ENCODE measurements at places on chromosomes 3 and 15. TPM values are rescaled to one million over a fixed set of nuclear protein-coding genes. Genes with fewer than 3 reads are reported as not detected.
A peak's percentile ranks its signal among the peaks of the same experiment; 100 is the strongest.

The HES1 gene
- polyA plus RNA-seq, result 131 TPM

The SHC4 gene
- polyA plus RNA-seq, result 0.91 TPM

DNA sequence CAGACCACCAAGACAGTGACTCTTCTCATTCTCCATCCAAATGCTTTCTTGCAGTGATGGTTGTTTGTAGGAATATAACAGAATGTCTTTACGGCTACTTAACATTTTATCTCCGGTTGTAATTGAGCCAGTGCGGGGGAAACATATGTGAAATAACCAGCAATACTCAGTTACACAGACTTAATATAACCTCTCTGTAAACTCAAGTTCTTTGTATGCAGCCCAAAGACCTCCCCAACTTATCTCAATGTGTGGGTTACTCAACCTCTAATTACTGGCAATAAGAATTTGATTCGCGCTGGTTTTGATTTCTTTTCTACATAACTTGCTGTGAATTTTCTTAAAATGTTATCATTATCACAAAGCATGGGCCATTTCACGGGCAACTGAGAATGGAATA is 250.6 kb downstream of the TAFA4 start:
- H3K4me3 ChIP-seq, result no peak overlapping the region
- H3K4me1 ChIP-seq, result no peaks in the 10 kb centered on the region
- no peak overlapping the region for H3K27ac ChIP-seq
- no peaks in the 10 kb centered on the region for H3K27me3 ChIP-seq
- no peak for DNase-seq

DNA sequence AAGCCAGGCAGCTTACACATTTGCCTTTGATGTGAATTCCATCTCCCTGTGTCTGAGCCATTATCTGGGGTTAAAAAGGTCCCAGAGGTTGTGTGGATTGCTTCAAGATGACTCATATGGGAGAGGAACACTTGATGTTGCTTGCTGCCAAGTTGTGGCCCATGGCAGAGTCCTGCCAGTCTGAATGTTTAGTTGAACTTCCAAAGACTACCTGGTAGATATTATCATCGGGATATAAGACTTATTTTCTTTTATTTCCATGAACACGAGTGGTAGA is 85.6 kb downstream of the TJP1 start:
- peak overlapping the region; percentile 32 for H3K27ac ChIP-seq
- no peaks in the 10 kb centered on the region for H3K27me3 ChIP-seq
- no peak overlapping the region for H3K4me3 ChIP-seq
- H3K4me1 ChIP-seq, result peaks cover 21% of the 10 kb centered on the region
- H3K36me3 ChIP-seq, result peaks cover 9% of the 10 kb centered on the region

The BOC gene
- 28.2 TPM for polyA plus RNA-seq

The CFAP100 gene
- polyA plus RNA-seq, result not detected

The CPEB1 gene
- 1.9 TPM for polyA plus RNA-seq

- no peak overlapping the region for H3K27ac ChIP-seq
- DNase-seq, result no peak
- no peaks in the 10 kb centered on the region for H3K36me3 ChIP-seq
- no peak overlapping the region for H3K4me3 ChIP-seq
- H3K4me1 ChIP-seq, result no peaks in the 10 kb centered on the region
Measured at GRCh38 chr3:72798552-72799195, 49.6 kb downstream of the SHQ1 start.

All from hepatocyte (in vitro differentiated cells).